ENCODE measurements at places on chromosomes 16 and 17.

DNA sequence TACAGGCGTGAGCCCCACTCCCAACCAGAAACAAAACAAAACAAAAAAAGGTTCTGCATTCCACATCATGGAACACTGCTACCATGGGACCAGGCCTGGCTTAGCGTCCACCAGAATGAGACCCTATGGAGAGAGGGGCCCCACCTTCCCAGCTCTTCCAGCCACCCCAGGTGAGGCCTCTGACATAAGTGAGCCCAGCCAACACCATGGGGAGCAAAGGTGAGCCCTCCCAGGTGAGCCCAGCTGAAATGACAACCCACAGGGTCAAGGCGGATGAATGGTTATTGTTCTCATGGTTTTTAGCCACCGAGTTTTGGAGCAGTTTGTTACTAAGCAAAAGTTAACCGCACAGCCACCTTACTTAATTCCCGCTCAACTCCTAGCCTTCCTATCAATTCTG, 16.3 kb downstream of the LGALS3BP start:
- no peak for DNase-seq

GRCh38 chr17:8925808-8926207, 39.7 kb downstream of the PIK3R5 start:
- no peak for DNase-seq

DNA sequence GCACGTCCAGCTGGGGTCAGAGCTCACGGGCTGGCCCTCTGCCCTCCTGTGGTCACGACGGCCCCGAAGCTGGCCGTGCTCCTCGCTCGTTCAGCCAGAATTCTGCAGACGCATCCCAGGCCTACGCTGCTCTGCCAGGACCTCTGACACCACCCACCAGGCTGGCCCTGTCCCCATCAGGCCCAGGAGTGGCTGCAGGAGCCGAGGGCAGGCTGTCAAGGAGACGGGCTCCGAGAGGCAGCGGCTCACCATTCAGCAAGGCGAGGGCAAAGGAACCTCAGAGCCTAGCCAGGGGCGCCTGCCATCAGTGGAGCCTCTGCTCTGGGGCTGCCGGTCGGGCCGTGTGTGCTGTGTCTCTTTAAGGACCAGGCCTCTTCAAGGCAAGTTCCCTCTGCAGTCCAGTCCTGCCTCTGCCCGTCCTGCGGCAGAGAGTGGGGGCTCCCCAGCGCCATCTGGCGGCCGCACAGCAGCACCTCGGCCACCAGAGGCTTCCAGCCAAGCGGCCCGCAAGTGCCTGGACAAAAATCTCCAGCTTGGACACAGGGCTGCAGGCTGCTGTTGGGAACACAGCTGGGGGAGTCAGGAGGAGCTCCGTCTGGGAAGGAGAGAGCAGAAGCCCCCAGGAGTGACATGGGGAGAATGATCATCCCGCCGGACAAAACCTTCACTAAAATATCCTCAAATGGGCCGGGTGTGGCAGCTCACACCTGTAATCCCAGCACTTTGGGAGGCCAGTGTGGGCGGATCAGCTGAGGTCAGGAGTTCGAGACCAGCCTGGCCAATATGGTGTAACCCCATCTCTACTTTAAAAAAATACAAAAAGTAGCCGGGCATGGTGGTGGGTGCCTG, 7.4 kb upstream of the ABR start:
- DNase-seq = peak; percentile 27

DNA sequence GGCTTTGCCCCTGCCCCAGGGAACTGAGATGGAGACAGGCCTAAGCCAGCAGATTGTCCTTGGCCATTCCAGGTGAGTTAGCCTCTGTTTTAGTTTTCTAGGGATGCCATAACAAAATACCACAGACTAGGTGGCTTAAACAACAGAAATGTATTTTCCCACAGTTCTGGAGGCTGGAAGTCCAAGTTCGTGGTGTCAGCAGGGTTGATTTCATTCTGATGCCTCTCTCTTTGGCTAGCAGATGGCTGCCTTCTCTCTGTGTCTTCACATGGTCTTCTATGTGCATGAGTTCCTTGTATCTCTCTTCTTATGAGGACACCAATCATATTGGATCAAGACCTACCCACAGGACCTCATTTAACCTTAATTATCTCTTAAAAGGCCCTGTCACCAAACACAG, 12.8 kb downstream of the FAM20A start:
- no peak for DNase-seq

DNA sequence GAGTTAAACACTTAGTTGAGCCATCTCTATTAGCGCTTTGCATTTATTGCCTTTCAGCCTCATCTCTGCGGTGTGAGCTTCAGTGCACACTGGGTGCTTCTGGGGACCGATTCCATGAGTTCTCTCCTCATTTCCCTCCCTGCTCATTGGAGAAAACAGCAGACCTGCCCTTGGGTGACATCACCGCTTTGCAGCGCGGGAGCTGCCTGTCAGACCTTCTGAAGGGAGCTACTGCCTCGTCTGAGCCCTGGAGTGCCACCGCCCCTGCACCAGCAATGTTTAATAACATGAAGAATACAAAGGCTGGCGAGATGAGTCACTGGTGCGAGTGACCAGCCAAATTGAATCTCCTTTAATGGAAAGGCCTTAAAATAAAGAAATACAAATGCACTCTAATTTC, 30.2 kb upstream of the CPPED1 start:
- no peak for DNase-seq

- no peak for DNase-seq
Measured at GRCh38 chr16:83579436-83579835, 228.3 kb upstream of the HSBP1 start.

GRCh38 chr17:80938556-80938955, 53.1 kb upstream of the CHMP6 start:
- DNase-seq = no peak

DNA sequence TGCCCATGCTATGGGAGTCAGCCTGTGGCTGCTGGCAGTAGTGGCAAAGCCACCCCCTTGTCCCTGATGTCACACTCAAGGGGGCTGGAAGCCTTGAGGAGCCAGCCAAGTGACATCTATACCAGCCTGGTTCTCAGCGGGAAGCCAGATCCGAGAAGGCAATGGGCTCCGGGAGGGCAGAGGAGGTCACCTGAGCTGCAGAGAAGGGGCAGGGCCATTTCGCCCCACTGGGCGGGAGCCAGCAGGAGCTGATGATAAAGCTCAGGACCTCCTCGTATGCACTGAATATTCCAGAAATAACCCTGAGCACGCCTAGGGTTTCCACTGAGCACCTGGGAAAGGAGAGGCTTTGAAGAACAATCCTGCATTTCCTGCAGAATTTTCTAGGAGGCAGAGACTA, 19.0 kb downstream of the MRPS23 start:
- no peak for DNase-seq

DNA sequence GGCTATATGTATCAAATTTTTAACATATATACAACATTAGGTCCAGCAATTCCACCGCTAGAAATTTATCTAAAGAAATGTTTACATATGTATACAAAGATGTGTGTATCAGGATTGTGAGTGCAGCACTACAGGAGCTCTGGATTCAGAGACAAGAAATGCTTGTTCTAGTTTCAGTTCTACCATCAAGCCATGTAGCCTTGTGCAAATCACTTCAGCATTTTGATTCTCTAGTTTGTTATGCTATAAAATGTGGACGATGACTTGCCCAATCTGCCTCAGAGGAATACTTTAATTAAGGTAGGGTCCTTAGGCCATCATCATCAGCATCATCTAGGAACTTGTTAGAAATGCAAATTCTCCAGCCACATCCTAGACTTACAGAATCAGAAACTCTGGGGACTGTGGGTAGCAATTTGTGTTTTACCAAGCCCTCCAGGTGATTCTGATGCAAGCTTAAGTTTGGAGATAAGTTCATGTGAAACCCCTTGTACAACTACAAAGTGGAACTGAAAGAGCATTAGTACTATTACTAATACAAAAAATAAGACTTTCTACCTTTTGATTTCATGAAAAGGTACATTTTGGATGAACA, 131.2 kb upstream of the CORO6 start:
- DNase-seq = no peak

- no peak for DNase-seq
Measured at GRCh38 chr16:58421529-58421928, 29.3 kb downstream of the GINS3 start.

GRCh38 chr17:7707446-7707845, 2.4 kb downstream of the EFNB3 start:
- DNase-seq = no peak

DNA sequence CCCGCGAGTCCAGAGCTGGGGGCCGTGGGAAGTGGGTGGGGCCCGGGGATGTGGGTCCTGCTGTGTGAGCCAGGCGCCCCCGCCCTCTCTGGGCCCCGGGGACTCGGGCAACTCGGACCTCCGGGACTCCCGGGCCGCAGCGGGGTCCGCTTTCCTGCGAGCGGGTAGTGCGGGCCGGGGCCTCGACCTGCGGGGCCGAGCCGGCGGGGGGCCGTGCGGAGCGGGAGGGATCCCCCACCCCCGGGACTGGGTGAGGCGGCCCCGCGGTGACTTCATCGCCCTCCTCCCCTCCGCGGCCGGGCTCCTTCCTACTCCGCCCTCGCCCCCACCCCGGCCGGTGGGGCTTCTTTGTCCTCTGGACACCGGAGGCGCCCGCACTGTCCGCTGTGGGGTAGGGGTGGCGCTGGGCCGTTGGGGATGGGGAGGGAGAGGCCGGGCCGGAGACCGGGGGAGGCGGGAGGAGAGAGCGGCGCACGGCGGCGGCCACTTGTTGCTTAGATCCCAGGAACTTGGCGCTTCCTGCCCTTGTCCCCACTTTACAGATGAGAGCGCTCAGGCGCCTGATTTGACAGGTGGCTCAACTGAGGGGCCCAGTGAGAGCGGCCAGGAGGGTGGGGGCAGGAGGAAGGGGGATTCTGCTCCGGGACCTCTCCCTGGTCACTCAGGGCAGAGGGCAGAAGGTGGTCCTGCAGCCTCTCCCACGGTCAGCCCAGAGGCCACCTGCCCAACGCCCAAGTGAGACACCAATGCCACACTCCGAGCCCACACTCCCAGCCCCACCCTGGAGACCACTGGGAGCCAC, 874 bp downstream of the CMTM3 start:
- DNase-seq = no peak

GRCh38 chr17:4407851-4408250, 25.9 kb upstream of the SPNS3 start:
- DNase-seq = no peak

GRCh38 chr16:19308392-19308791, 22.9 kb downstream of the CLEC19A start:
- DNase-seq = no peak

GRCh38 chr16:19400711-19401110, 17.0 kb upstream of the TMC5 start:
- DNase-seq = no peak

GRCh38 chr16:6160871-6161270, 1063.3 kb upstream of the EEF2KMT start:
- no peak for DNase-seq

- DNase-seq = no peak
Measured at GRCh38 chr16:30664616-30665109, 6.4 kb downstream of the FBRS start.

DNA sequence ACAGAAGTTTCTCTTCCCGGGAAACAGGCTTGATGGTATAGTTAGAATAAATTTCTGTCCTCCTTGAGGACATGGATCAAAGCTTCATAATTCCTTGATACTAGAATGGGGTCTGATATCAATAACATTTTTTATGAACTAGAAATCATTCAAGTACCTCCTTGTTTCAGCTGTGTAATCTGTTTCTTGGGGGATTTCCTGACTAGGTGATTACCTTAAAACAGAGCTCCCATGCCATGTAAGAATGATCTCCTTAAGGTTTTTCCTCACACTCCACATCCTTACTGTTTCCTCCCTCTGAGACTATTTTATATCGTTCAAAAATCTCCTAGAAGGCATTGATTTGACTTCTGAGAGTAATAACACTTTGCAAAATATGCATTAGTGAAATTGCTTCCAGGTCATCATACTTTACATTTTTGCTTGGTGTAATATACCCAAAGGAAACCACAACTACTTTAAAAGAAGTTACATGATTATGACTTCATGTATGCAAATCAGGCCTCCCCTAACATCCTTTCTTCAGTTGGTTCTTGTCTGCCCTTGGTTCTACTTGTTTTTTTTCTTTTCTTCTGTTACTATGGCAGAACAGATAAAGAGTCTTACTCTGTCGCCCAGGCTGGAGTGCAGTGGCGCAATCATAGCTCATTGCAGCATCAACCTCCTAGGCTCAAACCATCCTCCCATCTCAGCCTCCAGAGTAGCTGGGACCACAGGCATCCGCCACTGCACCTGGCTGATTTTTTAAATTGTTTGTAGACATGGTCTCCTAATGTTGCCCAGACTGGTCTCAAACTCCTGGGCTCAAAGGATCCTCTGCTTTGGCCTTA, 388.8 kb downstream of the ZFHX3 start:
- no peak for DNase-seq

DNA sequence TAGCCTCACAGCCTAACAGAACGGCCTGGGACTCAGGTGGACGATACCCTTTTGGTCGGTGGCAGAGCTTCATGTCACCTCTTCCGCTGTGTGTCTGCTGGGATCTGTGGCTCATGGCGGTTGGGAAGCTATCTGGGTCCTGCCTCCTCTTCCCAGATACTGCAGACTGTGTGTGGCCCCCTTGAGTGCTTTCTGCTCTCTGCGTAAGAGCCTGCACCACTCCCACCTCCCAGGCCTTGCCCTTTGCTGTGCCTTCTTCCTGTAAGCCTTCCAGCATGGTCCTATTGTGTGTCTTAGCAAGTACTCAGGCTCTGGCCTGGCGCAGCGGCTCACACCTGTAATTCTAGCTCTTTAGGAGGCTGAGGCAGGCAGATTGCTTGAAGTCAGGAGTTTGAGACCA, 17.5 kb upstream of the ADCY7 start:
- no peak for DNase-seq

- no peak for DNase-seq
Measured at GRCh38 chr17:63945784-63946439, 13.8 kb upstream of the CD79B start.

- peak; percentile 29 for DNase-seq
Measured at GRCh38 chr17:76793775-76794174, 55.9 kb downstream of the MFSD11 start.

DNA sequence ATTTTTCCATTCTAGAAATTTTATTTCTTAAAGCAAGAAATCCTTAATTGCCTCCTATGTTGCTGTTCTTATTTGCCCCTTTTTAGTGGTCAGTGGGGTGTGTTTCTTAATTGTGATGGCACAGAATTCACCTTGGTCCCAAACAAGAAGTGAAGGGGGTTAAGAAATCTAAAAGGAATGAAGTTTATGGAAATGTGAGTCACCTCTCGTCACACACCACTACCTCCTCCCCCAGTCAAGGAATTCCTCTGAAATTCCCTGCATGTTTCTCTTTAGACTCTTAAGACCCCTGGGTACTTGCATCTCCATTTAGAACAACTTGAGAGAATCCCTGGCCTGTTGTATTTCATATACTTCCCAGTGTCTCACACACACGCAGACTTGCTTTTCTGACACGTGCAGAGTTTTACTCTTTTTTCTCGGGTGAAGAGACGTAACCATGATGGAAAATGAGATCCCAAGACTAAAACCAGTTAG, 247.4 kb downstream of the PRKCA start:
- DNase-seq = no peak
